Kidney (tissue), 22 donors: ENCODE measurements at places on chromosomes 11 and 22.

DNA sequence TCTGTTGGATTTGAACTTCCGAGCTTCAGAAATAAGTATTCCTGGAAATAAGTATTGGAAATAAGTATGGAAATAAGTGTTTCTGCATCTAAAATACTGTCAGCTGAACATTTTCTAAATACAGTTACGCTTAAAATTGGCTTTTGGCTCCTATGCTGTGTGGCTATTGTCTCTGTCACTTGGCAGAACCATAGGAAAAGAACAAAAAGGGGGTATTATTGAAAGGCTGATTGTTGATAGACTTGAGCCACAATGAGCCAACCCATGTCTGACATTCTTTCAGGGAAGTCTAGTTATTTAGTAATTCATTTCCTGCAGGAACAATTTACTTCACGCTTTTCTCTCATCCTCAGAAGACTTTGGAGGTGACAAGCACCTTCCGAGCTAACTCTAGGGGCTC is 32.5 kb upstream of the LARGE1 start:
- no peak for DNase-seq

GRCh38 chr11:22433094-22433455 is 94.9 kb downstream of the SLC17A6 start:
- peak; percentile 50 for DNase-seq

DNA sequence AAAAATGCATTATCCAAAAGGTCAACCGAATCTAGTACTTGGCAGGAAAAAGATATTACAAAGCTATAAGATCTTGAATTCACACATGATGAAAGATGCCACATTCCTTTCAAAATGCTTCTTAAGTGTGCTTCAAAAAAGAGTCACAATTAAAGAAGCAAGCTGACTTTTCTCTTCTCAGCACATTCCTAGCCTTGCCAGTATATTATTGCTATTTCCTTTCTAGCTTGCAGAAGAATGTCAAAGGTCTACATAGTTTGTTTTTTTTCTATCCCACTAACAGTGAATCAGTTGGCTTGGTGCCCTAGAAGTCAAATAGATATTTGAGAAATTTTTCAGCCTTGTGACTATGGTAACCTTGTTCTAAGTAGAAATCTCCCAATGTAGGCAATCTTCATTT is 56.8 kb downstream of the GUCY1A2 start:
- DNase-seq, result peak; percentile 48

DNA sequence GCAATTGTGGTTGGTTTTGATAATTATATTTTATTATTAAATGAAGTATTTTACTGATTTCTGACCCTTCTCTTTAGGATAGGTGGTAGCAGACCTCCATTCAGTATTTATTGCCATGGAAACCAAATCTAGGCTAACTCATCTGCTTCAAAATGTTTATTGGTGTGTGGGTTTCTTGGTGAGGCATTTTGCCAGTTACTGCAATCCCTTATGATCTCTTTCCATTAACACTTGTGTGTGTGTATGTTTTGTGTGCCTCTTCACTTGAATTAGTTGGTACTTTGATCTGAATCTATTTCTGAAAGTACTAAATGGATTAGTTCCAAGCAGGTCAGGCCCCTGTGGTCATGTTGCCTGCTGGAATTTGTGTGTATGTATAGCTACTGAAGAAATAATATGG is 184.4 kb upstream of the C11orf87 start:
- DNase-seq, result no peak

- peak; percentile 88 for DNase-seq
These were observed 9.2 kb upstream of the CELSR1 start for GRCh38 chr22:46546466-46547178.

DNA sequence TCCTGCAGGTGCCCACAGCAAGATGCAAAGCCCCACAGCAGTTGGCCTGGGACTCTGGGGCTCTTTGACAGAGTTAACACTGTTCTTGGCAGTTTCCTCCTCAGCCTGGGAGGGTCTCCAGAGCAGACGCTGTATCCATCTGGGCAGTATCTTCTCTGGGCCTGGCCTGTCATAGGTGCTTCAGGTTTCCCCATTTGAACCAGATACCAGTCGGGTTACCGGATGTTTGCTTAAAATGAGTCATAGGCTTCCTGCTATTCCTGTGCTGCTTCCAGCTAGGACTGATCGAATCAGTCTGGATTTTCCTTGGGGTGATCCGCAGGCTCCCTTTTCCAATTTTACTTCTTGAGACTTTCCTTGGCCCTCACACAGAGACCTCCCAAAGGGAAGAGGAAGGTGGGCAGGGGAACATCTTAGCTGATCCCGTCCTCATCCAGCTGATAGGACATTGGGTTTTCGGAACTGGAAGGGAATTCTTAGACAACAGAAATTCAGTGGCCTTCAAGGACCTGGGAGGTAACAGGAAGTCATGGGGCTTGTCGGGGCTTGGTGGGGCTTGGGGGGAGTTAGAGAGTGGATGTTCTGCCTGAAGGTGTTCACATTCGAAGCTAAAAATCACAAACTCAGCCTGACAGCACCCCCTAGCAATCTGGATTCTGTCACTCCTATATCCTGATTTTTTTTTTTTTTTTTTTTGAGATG is 2.4 kb upstream of the RANGAP1 start:
- DNase-seq, result no peak
